ENCODE measurements at places on chromosomes 4 and X.

DNA sequence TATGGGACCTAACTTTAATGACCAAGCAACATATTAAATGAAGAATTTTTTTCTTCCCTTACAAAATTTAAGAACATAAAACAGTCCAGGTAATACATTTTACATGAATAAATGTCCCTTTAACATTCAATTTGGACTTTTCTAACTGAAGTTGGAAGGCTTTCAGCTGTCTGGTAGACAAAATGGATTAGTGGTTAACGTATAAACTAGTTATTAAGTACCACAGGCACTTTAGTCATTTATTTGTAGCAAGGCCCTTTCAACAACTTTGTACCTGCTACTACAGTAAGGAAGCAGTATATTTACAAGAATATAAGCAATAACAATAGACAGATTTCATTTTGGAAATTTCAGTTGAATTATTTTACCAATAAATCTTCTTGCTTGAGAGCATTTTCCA, 152.5 kb upstream of the TENT5D start:
- DNase-seq, result no peak

DNA sequence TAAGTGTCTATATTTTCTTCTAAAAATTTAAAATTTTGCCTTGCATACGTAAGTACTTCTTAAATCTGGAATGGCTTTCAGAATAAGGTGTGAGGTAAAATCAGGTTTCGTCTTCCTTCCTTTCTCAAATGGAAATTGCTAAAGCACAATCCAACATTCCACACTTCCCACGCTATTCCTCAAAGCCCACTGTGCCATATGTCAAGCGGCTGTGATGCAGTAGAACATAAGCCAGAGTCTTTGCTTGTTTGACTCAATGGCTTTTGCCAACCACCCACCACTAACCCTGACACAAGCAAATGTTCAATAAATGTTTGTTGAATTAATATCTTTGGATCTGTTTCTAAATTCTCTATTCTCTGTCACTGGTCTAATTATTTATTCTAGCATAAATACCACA, 1199.7 kb upstream of the TENM3 start:
- no peak for DNase-seq

DNA sequence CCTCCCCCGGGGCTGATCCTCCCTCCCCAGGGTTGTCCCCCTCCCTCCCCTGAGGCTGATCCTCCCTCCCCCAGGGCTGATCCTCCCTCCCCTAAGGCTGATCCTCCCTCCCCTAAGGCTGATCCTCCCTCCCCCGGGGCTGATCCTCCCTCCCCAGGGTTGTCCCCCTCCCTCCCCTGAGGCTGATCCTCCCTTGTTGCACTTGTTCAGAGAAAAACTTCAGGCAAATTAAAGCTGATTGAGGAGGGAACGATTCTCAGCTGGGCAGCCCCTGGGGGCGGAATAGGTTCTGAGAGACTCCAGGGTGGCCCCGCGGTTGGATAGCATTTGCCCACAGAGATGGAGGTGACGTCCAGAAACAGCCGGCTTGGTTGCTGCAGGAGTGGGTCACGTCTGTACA, 110.7 kb upstream of the ADRA2C start:
- no peak for DNase-seq

DNA sequence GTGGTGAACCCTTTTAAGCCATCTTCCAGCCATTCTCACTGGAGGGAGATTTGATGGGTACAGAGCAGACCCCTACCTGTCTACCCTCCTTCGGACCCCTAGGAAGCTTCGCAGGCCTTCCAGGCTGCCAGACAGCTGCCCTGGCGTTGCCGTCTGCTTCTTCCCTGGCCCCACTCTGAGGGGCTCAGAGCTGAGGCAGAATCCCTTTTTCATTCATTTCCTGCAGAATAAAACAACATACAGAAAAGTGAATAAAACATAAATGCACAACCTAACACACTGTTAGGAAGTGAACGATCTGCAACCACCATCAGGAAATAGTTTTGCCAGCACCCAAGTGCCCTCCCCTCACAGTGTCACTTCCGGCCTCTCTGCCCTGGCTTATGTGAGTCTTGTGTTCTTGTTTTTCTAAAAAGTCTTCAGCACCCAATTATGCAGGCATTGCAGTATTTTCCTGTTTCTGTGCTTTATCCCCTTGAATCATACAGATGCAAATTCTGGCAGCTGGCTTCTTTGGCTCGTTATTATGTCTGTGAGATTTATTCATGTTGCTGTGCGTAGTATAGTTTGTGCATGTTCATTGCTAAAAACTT, 5.6 kb upstream of the ADD1 start:
- peak; percentile 39 for DNase-seq

- DNase-seq, result no peak
These were observed 245.5 kb upstream of the FAM47A start for GRCh38 chrX:34377645-34378044.

- DNase-seq, result peak; percentile 72
These were observed 4.5 kb upstream of the NKX1-1 start for GRCh38 chr4:1410491-1411325.

DNA sequence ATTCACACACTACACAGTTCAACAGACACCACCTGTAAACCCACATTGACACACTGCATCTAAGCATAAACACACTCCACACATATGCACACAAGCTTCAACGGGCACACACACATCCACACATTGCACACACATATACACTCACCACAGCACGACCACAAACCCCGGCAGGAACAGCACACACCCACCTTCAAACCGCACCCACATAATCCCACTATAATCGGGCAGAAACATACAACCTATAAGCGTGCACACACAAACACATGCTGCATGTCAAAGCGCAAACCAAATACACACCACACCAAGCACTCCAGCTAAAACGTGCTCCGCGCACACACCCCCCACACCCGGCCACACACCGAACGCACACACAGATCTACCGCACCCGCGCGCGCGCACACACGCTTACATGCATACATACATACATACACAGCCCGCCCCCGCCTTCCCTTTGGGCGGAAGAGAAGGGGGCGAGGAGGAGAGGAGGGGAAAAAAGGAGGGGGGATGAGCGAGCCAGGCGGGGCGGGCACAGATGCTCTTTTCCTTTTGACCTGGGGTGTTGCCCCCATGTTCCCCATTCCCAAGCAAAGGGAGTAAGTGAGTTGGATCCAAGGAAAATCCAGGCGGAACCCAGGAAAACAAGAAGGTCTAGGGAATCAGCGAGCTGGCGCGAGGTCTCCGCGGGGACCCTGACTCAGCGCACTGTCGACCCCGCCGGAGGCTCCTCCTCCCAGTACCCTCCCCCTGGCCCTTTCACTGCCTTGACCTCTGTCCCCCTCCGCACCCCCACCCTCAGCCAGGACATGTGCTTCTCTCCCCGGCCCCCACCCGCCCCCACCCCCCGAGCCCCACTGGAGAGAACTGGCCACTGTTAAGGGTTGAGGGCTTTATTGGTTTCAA, 9.9 kb downstream of the ARHGAP36 start:
- no peak for DNase-seq

DNA sequence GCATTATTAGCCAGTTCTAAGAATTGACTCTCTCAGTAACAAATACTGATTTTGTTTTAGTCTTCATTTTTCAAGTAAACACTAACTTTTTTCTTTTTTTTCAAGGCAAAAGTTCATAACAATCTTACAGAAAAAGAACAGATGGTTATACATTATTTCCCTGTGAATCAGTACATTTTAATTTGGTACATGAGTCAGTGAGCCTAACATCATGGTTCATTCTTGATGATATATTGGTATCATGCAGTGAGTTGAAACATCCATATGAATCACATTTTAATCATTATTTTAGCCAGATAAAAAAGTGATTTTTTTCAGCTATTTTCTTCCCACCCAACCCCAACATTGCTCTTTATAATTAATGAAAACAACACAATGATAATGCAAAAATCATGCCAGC, 184.3 kb upstream of the TACR3 start:
- no peak for DNase-seq

- DNase-seq, result no peak
These were observed 50.4 kb upstream of the KLHL8 start for GRCh38 chr4:87270825-87271224.

DNA sequence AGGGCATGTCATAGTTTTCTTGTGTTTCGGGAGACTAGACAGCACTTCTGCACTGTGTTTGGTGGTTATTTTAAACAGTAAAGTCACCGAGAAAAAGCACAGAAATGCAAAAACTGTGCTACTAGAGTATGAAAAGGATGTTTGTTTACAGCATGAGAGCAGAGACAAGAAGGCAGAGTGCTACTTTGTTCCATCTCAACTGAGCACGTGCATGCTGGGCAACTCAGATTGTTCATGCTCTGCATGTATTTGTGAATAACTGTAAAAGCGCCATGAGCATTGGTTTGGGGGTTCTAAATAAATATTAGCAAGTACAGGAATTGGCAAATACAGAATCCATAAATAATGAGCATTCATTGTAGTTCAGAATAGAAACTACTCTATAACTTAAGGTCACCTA, 7.4 kb downstream of the EVC start:
- no peak for DNase-seq

- no peak for DNase-seq
These were observed 980 bp upstream of the GIMD1 start for GRCh38 chr4:106369456-106370060.

DNA sequence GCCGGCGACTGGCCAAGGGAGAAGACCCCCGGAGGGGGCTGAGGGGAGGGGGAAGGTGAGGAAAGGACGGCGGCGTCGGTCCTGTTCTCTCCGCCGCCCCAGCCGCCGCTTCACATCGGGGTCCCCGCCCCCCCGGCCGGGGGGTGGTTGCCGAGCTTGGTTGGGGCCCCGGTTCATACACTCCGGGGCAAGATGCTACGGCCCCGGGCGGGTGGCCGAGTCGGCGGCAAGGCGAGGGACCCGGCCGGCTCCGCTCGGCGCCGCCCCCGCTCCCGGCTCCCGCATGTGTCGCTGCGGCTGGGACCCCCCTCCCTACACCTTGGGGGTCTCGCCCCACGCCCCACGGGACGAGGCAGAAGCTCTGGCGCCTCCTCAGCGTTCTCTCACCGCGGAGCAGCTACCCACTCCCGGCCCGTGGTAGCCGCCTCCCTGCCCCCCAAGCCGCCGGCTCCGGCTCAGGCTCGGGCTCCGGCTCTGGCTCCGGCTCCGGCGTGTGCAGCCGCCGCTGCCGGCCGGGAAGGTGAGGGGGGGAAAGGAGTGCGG, 461 bp downstream of the FBXW7 start:
- DNase-seq, result no peak

DNA sequence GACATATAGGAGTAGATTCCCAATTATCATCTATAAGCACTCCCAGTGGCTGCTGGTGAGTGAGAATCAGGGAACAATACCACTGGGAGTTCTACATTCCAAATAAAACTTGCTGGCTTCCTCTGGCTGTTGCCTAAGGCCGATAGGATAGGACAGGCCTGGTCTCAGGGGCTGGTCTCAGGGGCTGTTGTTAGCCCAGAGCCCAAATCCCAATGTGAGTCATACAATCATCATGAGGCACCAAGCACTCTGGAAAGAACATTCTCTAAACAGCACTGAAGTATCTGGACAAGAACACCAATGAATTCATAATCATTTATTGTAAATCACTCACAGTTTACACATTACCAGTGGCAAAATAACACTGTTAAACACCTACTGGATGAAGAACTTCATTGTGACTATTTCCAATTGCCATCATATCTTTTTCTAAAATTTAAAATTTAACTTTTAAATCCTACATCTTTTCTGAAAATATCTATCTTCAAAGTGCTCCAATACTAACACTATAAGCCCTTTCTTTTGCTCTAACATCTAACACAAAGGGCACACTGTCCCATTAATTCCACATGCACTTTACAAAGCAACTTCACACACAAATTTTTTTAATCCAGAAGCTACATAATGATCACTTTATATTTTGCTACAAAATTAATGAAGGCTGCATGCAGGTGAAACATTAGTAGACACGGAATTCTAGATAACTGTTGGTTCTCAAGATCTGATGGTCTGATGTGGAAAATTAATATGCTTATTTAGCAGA, 67.6 kb upstream of the TMEM150C start:
- DNase-seq, result no peak

DNA sequence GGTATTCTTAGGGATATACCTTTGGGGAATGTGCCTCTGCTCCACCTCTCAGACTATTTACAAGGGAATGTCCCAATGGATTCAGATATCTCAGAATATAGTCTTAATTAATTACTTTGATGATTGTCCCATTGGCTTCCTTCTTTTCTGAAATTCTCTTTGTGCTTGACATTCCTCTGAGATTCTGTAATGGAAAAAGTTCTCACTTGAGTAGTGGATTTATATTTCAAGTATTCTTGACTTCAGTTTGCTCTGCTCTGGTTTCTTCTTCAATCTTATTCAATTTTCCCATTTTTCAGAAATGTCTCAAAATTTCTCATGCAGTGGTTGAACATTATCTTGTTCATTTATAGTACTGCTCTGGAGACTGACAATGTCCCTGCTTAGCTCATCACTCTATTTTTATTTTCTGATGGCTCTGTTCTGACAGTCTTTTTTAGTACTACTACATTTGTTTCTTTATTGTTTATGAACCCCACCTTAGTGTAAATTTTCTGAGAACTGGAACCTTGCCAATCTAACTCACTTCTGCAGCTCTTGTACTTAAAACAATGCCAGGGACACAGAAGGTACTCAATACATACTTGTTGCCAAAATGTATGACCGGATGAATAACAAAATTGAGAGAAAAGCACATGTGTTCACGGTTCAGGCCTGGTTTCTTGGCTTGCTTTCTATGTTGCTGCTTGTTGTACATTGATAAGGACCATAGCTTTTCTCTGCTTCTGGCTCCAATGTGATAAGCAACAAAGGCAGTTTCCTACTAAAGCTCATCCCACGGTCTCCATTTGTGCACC, 471.7 kb downstream of the GASK1B start:
- no peak for DNase-seq

- DNase-seq, result peak; percentile 5
These were observed 14.7 kb upstream of the CT55 start for GRCh38 chrX:135185795-135186443.

DNA sequence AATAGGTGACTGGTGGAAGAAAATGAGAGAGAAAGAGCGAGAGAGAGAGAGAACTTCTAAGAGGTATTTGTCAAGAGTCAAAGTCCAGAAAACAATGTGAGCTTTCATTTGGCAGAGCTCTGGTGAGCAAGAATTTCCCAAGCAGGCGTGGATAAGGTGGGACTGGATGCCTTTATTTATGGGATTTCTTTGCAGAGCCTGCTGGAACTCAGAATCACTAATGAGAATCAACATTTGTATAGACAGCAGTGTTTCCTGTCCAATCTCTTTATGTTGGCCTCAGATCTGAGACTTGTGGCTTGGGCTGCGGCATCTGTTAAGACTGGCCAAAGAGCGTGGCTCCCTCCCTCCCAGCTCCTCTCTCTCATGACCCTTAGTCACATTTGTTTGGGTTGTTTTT, 67.9 kb upstream of the TBL1X start:
- DNase-seq, result no peak

- no peak for DNase-seq
These were observed 9.0 kb downstream of the NAT8L start for GRCh38 chr4:2068198-2068470.

GRCh38 chr4:165627548-165627947, 245.5 kb upstream of the TLL1 start:
- DNase-seq, result no peak

DNA sequence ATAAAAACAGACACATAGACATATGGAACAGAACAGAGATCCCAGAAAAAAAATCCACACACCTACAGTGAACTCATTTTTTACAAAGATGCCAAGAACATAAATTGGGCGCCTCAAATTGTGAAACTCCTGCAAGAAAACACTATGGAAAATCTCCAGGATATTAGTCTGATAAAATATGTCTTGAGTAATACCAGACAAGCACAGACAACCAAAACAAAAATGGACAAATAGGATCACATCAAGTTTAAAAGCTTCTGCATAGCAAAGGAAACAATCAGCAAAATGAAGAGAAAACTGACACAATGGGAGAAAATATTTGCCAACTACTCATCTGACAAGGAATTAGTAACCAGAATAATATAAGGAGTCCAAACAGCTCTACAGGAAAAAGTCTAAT, 337.3 kb upstream of the DIPK2B start:
- no peak for DNase-seq

GRCh38 chr4:13430834-13431568, 53.1 kb downstream of the RAB28 start:
- DNase-seq, result no peak

All from frontal cortex (tissue), 4 donors.